ENCODE measurements at places on chromosomes 4 and X.

- no peak for DNase-seq
Measured at GRCh38 chr4:89837993-89838390, 1.0 kb upstream of the SNCA start.

DNA sequence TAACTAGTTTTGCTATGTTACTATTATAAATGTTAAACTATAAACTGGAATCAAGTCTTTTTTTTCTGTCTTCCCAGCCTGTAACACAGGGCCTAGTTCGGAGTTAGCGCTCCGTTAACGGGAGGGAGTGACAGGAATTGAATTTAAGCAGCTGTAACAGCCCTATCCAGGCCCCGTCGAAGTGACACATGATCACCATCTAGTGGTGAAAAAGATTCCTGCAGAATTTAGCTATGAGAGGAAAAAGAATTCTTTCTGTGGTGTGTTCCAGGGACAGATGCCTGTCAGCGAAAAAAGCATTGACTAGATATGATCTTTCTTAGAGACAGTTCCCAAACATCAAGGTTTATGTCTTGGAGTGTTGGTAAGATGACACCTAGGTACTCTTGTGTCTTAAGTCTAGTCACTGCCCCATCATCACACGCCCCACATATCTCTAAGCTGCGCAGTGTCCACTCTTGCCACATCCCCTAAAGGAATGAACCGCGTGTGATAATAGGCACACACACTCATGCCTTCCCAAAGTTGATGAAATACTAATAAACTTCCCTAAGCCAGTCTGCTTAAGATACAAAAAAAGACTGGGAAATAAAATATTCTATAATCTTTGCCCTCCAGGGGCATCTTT is 2.1 kb downstream of the GAB3 start:
- no peak for DNase-seq

DNA sequence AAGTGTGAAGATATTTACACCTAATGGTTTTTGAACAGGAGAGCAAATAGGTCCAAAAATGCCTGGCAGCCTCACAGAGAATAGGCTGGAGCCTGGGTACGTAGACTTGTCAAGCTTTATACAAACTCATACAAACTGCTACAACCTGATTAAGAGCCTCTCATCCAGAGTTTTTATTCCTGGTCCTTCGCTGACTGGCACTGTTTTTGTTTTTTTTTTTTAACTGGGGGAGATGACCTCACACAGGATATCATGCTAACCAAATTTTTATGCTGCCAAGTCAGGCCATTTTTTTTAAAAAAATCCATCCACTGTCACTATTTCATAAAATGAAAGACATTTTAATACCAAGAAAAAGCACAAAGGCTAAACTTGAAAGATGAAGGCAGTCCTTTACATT is 1.9 kb downstream of the FAM114A1 start:
- DNase-seq = no peak

- DNase-seq = no peak
Measured at GRCh38 chr4:52045028-52045427, 6.1 kb upstream of the SPATA18 start.

- peak; percentile 53 for DNase-seq
Measured at GRCh38 chrX:45771560-45772340, 571.1 kb upstream of the DIPK2B start.

GRCh38 chrX:111444881-111445280 is 32.9 kb upstream of the DCX start:
- no peak for DNase-seq

- DNase-seq = no peak
Measured at GRCh38 chr4:8312069-8312445, 42.5 kb downstream of the HTRA3 start.

DNA sequence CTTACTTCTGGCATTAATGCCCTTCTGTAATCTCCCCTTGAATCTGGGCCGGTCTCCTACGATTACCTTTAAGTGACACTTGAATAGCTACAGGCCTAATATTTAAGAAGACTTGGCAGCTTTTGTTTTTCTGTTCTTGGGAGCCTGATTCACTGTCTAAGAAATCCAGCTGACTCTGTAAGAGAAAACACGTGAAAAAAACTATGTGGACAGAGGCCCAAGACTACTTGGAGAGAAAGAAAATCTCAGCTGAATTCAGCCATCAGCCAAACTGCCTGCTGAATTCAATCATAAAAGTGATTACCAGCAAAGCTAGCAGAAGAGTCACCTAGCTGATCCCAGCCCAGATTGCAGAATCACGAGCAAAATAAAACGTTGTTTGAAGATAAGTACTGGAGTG is 521.2 kb downstream of the MID1IP1 start:
- no peak for DNase-seq

GRCh38 chr4:145301386-145302080 is 121.1 kb upstream of the OTUD4 start:
- DNase-seq = no peak

DNA sequence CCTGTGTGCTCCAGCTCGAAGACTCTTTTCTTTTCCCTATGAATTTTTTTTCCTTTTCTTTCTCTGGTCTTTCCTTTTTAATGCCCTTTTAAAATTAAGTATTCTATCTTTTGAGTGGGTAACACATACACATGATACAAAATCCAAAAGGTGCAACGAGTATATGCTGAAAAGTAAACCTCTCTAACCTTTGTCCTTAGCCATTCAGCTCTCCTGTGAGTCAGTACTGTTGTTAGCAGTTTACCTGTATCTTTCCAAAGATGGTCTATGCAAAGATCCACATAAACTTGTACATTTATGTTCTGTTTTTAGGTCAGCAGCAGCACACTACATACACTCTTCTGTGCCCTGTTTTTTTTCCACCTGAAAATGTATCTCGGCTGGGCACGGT is 28.7 kb downstream of the SLC25A43 start:
- DNase-seq = no peak
